Activated CD4-positive, alpha-beta T cell treated with anti-CD3 and anti-CD28 coated beads, Interleukin-2, amount 50 U/mL, for 1 hour (primary cell): ENCODE measurements at places on chromosomes 7 and 10.

DNA sequence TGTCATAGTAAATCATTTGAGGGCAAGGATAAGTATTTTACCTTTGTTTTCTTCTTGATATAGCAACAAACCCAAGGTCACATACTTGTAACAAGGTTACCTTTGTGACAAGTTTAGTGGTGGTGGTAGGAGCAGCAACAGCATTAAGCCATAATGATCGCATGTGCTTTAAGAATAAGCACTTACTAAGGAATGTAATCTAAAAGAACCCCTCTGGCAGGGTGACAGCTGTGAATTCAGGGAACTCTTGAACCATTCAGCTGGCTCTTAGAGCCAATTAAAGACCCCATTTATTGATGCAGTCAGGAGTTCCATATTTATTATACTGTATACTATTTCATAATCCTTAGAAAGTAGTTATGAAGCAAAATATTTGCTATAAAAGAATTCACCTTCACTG lies 370.8 kb downstream of the EXOC4 start:
- no peak for DNase-seq

DNA sequence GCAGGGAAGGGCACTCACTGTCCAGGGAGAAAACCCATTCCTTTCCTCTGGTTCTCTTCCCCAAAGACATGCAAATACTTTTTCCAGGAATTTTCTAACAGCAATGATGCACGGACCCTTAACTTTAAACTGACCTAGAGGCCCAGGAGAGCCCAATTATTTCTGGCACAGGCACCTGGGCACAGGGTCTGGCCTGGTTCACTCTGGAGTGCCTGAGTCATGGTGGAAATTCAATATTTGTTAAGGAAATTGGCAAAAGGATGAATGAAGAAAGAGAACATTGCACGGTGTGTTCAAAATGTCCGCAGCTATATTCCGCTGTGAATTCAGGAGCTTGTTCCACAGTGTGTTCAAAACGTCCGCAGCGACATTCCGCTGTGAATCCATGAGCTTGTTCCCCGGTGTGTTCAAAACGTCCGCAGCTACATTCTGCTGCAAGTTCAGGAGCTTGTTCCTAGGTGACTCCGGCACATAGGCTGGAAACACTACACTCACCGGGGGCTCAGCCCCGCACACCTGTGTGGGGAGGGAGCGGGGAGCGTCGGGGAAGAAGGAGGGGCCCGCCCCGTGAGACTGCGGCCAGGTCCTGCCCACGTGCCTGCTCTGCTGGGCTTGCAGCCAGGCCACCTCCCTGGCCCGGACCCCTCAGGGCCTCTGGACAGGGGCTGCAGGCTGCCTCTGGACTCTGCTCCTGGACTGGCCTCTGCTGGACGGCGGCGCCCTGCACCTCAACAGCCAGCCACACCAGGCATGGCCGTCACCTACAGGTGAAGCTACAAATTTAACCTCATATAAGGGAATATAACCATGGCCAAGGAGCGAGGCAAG lies 72.0 kb upstream of the FAM20C start:
- no peak for DNase-seq

DNA sequence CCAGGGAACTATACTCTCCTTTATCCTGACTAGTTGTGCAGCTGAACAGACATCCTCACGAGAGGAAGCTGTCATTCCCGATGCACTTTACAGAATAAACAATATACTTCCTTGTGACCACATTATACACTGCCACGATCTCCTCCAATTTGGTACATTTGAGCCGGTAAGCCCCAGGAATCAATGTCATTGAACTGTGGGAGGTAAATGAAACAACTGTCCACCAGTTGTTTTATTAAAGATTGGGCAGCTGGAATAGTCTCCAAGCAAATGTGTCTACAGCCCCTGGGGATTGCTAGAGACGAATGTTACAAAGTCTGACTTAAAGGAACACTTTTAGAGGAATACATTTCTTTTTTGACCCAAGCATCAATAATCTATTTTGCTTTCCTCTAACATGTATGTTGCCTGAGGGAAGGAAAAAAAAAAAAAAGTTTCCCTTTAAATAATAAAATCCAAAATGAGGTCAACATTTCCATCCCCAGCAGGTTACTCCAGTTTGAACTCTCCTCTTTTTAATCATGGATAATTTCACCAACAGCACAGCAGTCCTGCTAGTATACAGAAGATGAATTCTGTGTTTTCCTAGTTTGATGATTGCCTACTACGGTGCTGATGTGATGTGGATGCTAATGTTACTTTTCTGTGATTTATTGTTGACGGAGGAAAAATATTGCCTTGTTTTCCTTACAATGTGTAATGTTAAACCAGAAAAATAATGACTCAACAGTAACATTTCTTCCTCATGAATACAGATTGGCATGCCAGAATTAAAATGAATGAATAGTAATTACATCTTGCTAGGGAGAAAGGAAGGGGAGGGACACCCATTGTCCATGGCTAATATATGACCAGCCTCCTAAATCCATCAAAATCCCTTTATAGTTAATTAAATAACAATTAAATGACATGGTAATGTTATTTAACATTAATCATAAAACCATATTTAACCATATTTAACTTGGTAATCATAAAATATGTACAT lies 360.9 kb downstream of the NEBL start:
- no peak for DNase-seq

DNA sequence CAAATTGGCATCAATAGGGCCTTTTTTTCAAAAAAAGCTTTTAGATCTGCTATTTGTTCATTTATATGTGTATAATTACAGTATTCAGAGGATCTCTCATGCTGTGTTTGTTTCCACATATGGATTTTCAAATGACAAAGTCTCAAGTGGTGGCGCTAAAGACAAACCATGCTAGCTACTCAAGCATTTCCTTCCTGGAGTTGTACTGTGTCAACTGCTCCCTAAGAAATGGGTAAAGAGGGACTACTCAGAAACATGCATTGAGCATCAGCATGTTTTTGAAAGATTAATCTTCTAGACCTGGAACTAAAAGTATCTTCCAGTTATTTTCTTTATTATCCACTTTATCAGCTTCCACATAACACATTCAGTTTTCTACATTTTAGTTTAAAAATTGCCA lies 12.7 kb downstream of the CNTNAP2 start:
- no peak for DNase-seq

GRCh38 chr7:71290452-71290851 lies 158.5 kb downstream of the GALNT17 start:
- DNase-seq: no peak

DNA sequence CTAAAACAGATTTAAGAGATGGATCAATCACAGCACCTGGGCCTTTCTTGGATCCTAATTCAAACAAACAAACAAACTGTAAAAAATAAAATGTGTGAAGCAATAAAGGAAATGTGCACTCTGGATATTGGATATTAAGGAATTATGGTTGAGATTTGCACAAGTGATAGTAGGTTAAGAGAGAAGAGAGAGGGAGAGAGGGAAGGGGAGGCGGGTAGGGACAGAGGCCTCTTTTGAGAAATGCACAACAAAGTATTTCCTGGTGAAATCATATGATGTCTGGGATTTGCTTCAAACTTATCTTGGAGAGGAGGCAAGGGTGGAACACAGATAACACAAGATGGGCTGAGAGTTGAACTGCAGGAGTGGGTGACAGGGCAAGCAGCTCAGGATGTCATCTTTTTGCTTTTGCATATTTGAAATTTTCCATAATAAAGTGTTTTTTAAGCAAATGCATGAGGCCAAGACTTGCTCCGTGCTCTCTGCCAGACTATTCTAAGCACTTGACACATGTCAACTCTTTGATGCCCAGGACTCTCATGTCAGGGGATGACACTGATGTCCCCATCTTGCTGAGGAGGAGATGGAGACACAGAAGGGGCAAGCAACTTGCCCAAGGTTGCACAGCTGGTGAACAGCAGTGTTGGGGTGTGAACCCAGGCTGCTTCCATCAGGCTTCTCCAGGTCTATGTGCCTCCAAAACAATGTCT lies 9.1 kb upstream of the AEBP1 start:
- no peak for DNase-seq

- DNase-seq: no peak
Measured at GRCh38 chr7:102953406-102953805, 40.6 kb downstream of the LRRC17 start.

GRCh38 chr10:5442990-5443370 lies 30.6 kb downstream of the NET1 start:
- DNase-seq: no peak

DNA sequence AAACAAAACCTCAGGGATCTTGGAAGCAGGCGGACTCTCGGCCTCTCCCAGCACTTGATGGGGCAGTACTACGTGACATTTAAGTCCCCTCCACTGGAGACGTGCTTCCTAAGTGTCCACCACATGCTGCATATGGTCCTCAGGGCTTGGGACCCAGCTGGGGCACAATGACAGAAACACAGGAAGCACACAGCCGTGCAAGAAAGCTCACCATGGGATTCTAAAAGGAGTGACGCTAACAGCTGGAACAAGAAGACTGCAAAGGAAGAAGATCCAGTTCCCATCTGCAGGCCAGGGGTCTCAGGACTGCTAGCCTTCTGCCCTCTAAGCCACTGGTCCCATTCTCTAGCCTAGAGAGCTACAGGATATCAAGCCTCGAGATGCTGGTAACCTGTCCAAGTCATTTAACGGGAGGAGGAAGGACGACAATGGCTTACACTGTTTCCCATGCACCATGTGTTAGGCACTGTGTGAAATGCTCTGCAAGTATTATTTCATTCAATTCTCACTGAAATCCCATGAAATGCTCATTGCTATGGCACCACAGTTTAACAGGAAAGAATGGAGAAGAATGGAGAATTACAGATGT lies 61.1 kb downstream of the KCNMA1 start:
- DNase-seq: no peak

GRCh38 chr10:4812046-4812445 lies 14.0 kb upstream of the AKR1E2 start:
- DNase-seq: no peak

DNA sequence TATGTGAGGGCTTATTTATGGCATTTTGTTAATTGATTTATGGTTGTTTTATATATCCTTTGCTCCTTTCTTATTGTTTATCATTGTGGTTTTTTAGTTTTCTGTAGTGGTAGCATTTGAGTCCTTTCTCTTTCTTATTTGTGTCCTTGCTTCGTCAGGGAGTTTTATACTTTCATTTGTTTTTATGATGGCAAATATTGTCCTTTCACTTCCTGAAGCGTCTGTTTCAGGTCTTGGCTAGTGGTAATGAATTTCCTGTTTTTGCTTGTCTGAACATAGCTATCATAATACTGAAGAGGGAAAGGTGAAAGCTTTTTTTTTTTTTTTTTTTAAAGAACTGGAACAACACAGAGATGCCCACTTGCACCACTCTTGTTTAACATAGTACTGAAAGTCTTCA lies 228.2 kb downstream of the ATRNL1 start:
- DNase-seq: no peak

DNA sequence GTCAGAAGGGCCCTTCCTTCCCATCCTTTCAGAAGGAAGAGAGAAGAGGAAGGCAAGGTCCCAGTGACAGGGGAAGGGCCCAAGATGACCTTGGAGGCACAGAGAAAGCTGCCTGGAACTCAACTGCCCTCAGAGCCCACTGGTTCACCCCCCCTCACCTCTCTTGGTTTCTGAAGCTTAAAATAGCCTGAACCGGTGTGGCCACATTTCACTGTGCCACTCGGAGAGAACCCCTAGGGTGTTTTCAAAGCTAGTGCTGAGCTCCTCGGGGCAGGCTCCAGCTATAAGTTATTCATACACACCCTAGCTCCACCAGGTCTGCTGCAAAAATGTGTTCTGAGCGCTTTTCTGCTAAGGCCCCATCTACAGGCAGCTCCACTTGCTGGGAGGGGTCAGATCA lies 60.9 kb upstream of the ADRB1 start:
- no peak for DNase-seq

- no peak for DNase-seq
Measured at GRCh38 chr7:27771111-27771510, 31.1 kb downstream of the TAX1BP1 start.

DNA sequence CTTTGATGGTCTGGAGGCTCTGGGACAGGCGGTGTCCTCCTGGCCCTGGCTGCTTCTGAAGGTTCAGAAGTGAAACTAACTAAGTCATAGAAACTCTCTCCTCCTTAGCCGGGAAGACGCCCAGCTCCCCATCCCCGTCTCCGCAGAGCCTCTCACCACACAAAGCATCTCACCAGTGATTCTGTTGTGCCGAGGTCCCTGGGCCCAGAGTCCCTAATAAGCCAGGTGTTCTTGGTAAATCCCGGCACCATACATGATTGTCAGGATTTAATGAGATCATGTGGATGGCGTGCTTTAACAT lies 9.4 kb downstream of the HKDC1 start:
- no peak for DNase-seq

GRCh38 chr7:143906895-143907294 lies 4.9 kb upstream of the TCAF1 start:
- DNase-seq: no peak

DNA sequence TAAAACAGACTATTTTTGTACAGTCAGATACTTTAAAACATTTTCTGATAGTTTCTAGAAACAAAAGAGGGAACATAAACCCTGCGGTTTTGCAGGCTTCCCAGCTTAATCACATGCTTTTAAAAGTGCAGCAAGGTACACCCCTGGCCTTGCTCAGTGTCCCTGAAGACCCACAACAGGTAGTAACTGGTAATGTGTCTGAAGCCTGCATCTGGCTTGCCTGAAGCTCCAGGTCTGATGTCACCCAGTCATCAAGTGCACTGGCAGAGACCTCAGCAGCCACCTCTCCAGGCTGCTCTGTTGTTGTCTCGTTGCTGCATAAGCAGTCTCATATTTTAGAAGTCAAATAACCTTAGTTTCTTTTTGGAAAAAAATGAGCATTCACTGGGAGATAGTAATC lies 376.1 kb upstream of the MTPN start:
- DNase-seq: no peak

DNA sequence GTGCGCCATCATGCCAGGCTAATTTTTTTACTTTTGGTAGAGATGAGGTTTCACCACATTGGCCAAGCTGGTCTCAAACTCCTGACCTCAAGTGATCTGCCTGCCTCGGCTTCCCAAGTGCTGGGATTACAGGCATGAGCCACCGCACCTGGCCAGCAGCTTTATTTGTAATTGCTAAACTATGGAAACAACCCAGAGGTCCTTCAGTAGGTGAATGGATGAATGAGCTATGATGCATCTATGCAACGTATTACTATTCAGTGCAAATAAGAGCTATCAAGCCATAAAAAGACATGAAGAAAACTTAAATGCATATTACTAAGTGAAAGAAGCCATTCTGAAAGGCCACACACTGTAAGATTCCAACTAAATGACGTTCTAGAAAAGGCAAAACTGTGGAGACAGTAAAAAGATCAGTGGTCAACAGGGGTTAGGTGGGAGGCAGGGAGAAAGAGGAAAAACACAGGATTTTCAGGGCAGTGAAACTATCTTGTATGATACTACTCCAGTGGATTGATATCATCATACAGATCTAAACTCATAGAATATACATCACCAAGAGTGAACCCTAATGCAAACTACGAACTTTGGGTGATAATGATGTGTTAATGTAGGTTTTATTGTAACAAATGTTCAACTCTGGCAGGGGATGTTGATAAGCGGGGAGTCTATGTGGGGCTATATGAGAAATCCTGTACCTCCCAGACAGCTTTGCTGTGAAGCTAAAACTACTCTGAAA lies 66.7 kb downstream of the PRTFDC1 start:
- no peak for DNase-seq
